Urinary bladder (tissue), 4 donors: ENCODE measurements at places on chromosomes 12 and 14. TPM values are rescaled to one million over a fixed set of nuclear protein-coding genes. Genes with fewer than 3 reads are reported as not detected.

OR10AD1 gene
- not detected for total RNA-seq

DNA sequence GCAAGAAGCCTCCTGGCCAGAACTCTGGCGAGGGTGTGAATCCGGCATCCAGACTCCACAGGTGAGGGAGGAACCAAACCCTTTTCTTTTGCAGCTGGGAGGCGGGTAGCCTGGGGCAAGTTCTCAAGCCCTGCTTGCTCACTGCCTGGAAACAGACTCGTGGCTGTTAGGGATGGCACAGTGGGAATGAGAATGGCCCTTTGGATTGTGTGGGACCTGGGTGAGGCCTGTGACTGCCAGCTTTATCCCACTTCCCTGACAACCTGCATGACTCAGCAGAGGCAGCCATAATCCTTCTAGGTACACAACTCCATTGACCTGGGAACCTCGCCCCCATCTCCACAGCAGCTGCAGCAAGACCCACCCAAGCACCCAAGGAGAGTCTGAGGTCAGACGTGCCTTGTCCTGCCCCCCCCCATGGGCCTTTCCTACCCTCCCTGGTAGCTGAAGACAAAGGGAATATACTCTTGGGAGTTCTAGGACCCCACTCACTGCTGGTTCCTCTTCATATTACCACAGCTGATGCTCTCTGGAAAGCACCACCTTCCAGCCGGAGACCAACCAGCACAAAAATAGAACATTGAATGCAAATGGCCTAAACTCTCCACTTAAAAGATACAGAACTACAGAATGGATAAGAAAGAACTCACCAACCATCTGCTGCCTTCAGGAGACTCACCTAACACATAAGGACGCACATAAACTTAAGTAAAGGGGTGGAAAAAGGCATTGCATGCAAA, 5.1 kb upstream of the GPR33 start:
- DNase-seq: no peak

GRCh38 chr12:124868252-124869058, 4.8 kb upstream of the SCARB1 start:
- no peak for DNase-seq

- no peak for DNase-seq
Measured at GRCh38 chr14:31566456-31566855, 5.3 kb downstream of the NUBPL start.

- DNase-seq: no peak
Measured at GRCh38 chr12:93151079-93151762, 222.1 kb upstream of the EEA1 start.

DNA sequence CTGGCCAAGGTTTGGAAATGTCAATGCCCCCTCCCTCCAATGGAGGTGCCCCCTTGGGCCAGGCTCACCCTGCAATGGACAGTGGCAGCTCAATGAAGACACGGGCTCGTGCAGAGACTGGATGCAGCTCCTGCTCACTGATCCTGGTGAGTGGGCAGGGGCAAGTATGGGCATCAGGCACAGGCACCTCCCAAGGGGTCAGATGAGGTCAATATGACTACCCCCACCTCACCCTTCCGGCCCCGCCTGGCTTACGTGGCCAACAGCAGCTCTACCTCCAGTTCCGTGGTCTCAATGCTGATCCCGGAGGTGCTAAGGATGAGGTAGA, 13.6 kb downstream of the ITGA7 start:
- no peak for DNase-seq

DNA sequence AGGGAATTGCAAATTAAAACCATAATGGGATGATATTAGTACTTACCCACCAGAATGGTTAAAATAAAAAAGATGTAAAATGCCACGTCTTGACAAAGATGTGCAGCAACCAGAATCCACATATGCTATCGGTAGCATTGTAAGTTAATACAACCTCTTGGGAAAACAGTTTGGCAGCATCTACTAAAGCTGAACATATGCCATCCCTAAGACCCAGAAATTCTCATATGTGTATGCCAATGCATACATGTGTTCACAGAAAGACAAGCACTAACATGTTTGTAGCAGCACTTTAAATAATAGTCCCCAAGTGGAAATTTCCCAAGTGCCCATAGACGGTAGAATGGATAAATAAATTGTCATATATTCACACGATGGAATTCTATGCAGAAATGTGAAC, 28.3 kb upstream of the SLC5A8 start:
- no peak for DNase-seq
